GM10248 (cell line): ENCODE measurements at places on chromosomes 1 and 21.
A peak's percentile ranks its signal among the peaks of the same experiment; 100 is the strongest.

- no peak for DNase-seq
Measured at GRCh38 chr1:208235982-208236761, 8.0 kb downstream of the PLXNA2 start.

GRCh38 chr1:29395736-29396437 lies 159.6 kb downstream of the PTPRU start:
- no peak for DNase-seq

- DNase-seq = no peak
Measured at GRCh38 chr1:111512931-111513330, 9.5 kb upstream of the ADORA3 start.

DNA sequence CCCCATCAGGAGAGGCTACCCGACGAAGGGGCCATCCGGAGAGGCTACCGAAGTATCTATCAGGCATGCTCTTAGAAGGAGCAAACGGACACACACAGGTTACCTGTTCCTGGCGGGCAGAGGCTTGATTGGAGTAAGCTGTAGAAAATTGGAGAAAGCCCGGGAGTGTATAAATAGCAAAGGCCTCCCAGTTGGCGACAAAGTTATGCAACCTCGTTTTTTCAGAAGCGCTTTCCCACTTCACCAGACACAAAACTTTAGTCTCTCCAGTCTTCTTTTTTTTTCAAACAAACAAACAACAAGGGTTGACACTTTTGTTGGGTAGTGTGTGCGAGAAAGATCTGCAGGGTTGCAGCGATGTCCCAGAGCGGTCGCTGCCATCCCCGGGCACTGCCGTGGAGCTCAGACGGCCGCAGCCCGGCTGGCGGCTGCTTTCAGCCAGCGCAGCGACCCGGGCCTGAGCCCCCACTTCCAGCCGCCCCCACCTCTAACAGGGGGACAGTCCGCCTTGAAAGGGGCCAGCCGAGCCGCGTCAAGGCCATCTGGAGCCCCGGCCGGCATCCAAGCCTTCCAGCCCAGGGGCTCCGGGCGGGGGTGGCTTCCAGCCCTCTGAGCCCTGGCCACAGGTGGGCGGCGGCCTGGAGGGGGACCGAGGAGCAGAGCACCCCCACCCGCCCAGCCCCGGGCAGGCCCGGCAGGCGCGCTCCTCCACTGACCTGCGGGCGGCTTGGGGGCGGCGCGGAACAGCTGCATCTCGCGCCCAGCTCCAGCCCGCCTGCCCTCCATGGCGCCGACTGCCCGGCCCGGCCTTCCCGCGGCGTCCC lies 616 bp downstream of the MCOLN3 start:
- peak; percentile 48 for DNase-seq

- DNase-seq = no peak
Measured at GRCh38 chr21:43766734-43767497, 9.2 kb downstream of the CSTB start.

DNA sequence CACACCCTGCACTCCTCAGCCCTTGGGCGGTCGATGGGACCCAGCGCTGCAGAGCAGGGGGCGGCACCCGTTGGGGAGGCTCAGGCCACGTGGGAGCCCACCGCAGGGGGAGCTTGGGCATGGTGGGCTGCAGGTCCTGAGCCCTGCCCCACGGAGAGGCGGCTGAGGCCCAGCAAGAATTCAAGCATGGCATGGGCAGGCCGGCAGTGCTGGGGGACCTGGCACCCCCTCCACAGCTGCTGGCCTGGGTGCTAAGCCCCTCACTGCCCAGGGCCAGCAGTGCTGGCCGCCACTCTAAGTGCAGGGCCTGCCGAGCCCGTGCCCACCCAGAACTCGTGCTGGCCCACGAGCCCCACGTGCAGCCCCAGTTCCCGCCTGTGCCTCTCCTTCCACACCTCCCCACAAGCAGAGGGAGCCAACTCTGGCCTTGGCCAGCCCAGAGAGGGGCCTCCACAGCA lies 555.0 kb upstream of the ADGRL4 start:
- no peak for DNase-seq

DNA sequence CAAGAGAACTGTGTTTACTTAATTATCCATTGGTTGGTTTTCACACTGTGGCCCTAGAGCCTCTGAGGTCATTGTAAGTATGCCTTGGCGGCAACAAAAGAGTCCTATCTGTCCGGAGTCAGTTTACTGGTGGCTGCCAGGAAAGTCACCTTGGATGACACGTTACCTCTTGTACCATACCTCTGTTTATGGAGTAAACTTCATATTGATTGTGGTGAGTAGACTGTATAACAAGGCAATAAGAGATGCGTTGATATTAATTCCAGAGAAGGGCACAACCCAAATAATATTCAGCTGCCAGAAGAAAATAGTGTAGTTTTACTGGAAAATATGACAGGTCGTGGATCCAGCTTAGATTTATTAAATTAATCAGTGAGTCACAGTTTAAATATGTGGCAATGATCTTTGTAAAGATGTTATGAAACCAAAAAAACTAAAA lies 20.4 kb upstream of the KIF14 start:
- DNase-seq = no peak

DNA sequence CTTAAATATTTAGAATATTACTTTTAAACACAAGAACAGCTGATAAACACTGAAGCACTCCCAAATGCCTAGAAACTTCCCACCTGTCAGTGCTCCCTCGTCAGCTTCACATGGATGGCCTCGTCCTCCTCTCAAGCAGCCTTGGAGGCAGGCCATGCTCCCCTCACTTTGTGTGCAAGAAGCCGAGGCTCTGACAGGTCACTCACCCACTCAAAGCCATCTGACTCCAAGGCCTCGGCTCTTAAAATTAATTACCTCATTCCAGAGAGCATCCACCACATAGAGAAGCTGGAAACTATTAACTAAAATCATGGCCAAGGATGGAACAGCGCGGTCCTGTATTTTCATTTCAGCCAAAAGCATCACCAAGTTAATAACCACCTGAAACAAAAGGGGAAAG lies 17.8 kb downstream of the LBR start:
- DNase-seq = no peak

GRCh38 chr1:212074313-212074712 lies 38.8 kb downstream of the DTL start:
- no peak for DNase-seq

- no peak for DNase-seq
Measured at GRCh38 chr21:46063734-46064680, 33.9 kb upstream of the COL6A2 start.

- DNase-seq = no peak
Measured at GRCh38 chr1:215040190-215040589, 42.3 kb upstream of the KCNK2 start.

- peak; percentile 72 for DNase-seq
Measured at GRCh38 chr1:244599937-244600350, 53.0 kb upstream of the DESI2 start.
